ENCODE measurements at places on chromosomes 1 and 21.

GRCh38 chr1:12548279-12548972 is 69.6 kb downstream of the DHRS3 start:
- no peak for DNase-seq

- DNase-seq, result no peak
These were observed 7.6 kb upstream of the DDI2 start for GRCh38 chr1:15609631-15610030.

- DNase-seq, result no peak
These were observed 119.8 kb upstream of the ZBTB40 start for GRCh38 chr1:22331618-22332423.

- DNase-seq, result peak; percentile 56
These were observed 6.5 kb upstream of the CCDC27 start for GRCh38 chr1:3745590-3746381.

DNA sequence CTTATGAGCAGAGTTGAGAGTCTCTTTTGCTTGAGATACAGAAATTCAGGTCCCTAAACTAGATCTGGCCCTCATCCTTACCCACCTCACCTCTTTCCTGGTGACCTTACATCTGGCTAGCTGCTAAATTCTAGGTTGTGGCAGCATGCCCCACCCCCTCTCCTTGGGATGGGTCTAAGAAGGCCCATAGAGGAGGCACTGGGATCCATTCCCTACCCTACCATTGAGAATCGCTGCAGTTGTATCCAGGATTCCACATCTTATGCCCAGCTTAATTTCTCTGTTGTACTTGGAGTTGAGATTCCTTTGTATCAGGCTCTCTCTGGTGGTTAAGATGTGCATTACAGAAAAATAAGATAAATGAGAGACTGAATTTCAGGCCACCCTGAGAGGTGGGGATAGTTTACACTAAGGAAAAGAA is 9.5 kb upstream of the TMEM39B start:
- peak; percentile 43 for DNase-seq

GRCh38 chr1:153541641-153542590 is 1.2 kb upstream of the S100A5 start:
- DNase-seq, result peak; percentile 35

- no peak for DNase-seq
These were observed 13.2 kb downstream of the IFNLR1 start for GRCh38 chr1:24173638-24174575.

GRCh38 chr1:113333056-113333455 is 57.3 kb upstream of the MAGI3 start:
- DNase-seq, result no peak

DNA sequence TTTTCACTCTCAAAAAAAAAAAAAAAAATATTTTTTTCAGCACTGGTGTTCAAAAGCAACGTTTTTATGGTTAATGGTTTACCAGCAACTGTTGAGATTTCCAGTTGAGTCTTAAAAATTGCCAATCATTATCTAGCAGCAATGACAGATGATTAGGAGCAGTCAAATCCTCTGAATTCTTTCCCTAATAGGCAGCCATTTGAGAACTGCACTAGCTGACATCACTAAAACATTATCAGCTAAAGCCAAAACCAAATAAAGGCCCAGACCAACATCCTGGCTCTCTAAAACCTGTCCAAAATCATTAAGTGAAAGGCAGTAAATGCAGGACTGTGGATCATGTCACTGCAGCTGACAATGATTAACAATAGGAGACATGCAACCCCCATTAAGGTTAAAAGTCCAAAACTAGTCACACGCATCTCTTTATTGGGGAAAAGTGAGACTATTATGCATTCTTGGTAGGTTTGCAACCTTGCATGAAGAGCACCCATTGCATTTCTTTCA is 14.0 kb downstream of the SFPQ start:
- no peak for DNase-seq

DNA sequence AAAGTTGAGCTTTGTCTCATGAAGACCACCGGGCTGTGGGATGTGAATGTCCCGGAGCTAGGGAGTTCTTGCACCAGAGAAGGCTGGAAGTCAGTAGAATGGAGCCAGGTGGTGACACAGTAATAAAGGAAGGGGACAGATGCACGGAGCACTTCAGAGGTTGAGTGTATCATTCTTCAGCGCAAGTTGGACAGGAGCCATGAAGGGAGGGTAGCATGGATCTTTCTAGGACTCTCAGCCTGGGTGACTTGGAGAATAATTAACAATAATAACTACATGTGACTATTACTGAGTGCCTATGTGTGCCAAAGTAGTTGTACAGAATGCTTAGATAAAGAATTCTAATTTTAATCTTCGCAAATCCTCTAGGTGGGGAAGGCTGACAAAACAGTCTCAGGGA is 258.7 kb upstream of the AJAP1 start:
- DNase-seq, result no peak

DNA sequence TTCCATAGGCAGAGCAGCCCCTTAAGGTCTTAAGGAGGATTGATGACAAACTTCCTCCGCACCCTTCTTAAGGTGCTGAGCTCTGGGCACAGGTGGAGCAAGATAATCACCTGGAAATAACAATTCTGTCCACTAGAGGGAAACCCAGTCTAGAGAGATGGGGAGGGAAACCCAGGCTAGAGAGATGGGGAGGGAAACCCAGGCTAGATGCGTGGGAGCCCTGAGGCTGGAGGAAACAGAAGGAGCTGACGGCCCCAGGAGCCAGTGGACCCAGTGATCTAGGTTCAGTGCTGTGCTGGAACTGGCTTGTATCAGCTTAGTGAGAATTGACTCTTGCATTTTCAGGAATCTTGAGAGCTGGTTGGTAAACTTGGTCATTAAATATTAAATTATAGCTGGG is 17.8 kb upstream of the MYCL start:
- DNase-seq, result peak; percentile 42

GRCh38 chr1:198072177-198072576 is 84.6 kb upstream of the NEK7 start:
- DNase-seq, result no peak

DNA sequence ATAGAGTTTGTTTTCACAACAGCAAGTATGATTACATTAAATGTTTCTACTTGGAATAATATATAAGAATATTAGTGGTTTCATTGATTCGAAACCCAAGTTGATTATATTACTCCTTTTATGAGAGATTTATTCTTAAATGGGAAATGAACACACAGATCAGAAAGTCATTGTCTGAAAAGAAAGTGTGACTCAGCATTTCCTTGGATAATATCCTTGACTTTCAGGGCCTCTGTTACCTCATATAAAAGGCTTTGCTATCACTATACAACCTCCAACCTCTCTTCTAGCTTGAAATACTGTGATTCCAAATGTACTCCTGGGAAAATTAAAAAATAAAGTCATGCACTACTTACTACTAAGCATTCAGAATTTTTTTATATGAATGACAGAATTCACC is 295.3 kb upstream of the LYPLAL1 start:
- DNase-seq, result no peak

- no peak for DNase-seq
These were observed 10.1 kb downstream of the HSPG2 start for GRCh38 chr1:21926814-21927532.

DNA sequence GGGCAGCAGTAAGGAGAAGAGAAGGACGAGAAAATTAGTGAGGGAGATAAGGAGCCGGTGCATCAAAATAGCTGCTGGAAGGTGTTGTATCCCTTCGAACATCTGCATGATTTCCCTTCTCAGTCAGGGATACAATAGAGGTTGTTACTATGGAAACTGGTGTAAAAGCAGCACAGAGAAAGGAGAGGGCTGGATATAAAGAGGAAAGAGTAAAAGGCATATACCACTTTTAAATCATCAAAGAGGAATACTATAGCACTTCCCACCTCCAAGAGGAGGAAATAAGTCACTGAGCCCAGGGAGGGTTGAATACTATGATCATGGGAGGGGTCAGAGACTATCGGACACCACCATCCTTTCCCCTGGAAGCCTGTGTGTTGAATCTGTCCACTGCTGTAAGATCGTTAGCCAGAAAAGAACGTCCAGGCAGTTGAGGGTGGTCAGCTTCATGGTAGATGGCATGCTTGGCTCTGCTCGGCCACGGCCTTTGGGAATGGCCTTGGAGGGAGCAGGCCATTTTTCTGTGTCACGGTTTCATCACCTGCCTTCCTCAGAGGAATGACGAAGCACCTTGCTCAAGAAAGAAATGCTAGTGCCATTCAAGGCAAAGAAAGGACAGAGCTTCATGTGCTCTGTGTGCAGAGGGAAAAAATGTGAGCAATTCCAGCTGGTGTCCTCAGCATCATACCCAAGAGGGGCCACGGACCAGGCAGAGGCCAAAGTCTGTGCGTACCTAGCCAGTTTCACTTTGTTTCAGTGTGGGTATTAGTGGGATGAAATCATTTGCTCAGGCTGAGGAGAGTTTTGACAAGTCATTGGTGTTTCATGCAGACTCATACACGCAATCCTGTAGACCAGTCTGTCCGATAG is 64.2 kb downstream of the IRF2BP2 start:
- peak; percentile 52 for DNase-seq

DNA sequence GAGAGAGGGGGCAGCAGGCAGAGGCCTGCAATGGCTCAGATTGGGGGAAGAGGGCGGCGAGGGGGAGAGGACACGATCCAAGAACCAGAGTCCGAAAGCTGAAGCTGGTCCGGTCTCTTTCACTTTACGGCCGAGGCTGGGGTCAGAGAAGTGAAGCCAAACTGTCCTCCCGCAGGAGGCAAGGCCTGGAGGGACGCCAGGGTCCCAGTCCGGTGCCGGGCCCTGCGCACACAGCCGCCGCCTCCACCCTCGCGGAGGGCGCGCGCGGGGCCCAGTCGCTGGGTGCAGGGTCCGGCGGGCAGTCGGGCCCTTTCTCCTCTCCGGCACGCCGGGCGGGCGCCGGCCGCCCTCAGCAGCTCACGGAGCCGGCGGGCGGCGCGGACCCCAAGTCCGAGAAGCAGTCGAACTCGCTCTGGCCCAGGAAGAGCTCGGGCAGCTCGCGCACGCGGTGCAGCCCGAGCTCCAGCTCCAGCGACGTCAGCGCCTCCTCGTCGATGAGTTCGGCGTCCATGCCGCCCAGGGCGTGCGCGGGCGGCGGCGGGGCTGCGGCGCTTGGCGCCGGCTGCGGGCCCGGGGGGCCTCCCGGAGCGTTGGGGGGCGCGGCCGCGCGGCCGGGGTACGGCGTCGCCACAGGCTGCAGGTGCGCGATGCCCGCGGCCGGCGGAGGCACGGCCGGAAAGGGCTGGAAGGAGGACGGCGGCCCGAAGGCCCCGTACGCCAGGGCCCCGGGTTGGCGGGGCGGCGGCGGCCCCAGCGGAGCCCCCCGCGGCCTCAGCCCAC is 749 bp downstream of the CITED4 start:
- DNase-seq, result peak; percentile 61

- DNase-seq, result peak; percentile 25
These were observed 25.3 kb upstream of the PEF1 start for GRCh38 chr1:31669786-31670592.

GRCh38 chr1:19484798-19485361 is 459 bp downstream of the CAPZB start:
- peak; percentile 68 for DNase-seq

DNA sequence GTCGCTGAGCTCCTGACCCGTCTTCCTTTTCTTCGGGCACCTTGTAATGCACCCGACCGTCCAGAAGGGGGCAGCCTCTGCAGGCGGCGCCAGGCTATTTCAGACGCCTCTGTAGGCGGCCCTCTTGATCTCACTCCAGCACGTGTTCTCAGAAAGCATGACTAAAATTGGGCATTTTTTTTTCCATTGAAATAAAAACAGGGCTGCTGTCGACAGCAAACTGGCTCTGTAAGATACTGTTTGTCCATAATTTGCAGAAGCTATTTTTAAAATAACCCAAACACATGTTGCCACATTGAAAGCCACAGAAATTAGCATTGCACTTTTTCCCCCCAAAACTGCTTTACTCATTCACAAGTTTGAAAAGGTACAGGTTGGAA is 78.0 kb downstream of the STUM start:
- peak; percentile 76 for DNase-seq

DNA sequence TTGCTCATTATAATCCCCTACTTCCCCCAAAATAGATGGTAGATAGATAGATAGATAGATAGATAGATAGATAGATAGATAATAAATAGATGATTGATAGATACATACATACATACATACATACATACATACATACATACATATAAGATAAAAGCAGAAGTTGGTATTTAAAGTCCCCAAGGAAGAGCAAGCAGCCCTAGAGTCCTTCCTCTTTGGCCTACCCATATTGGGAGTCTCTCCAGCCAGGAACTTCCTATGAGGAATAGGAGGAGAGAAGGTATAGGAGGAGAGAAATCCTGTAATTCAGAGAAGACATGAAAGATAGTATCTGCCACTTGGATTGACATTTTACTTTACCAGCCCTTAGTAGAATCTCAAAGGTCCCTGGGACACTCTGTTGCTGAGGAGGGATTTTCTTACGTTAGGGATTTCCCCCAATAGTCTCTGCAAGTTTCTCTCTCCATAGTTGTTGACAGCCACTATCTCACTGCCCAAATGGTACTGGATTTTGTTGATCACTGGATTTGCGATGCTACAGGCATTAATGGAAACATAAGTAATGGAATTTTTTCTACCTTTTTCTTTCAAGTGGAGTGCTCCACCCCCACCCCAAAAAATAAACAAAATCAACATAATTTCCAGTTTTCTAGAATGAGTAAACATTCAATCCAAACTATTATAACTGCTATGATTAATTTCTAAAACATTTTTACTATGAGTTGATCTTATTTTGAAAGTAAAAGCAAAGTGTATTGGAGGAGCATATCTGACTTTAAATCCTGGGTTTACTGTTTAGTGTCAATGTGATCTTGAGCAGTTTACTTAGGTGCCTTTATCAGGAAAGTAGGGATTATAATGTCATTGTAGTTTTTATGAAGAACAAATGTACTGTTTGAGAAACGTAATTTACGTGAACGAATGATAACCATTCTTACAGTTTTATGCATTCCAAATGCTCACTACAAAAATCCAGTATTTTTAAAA is 93.2 kb upstream of the TNFSF4 start:
- DNase-seq, result no peak

- DNase-seq, result no peak
These were observed 1478.8 kb downstream of the NCAM2 start for GRCh38 chr21:22476726-22477646.

GRCh38 chr1:5481889-5482288 is 510.3 kb downstream of the NPHP4 start:
- no peak for DNase-seq

- no peak for DNase-seq
These were observed 228.3 kb upstream of the PKN2 start for GRCh38 chr1:88455621-88456256.

- no peak for DNase-seq
These were observed 26.3 kb downstream of the RAB7B start for GRCh38 chr1:205976708-205977401.

DNA sequence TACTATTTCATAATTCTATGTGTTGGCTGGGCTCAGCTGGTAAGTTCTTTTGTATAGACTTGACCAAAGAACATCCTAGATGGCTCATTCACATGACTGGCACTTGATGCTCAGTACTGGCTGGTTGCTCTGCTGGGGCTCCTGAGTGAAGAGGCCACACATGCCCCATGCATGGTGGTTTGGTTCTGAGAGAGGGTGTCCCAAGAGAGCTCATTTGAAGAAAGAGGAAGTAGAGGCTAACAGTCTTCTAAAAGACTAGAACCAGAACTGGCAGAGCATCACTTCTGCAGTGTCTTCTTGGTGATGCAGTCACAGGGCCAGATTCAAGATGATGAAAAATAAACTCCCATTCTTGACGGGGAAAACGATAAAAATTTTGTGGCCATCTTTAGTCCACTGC is 5.2 kb upstream of the BACH1 start:
- no peak for DNase-seq

Data from erythroblast (primary cell).